ENCODE measurements at places on chromosomes 4 and X.

GRCh38 chr4:38050560-38051350 is 90.6 kb downstream of the PTTG2 start:
- DNase-seq: no peak

- DNase-seq: no peak
Measured at GRCh38 chr4:40800064-40800463, 50.3 kb downstream of the NSUN7 start.

DNA sequence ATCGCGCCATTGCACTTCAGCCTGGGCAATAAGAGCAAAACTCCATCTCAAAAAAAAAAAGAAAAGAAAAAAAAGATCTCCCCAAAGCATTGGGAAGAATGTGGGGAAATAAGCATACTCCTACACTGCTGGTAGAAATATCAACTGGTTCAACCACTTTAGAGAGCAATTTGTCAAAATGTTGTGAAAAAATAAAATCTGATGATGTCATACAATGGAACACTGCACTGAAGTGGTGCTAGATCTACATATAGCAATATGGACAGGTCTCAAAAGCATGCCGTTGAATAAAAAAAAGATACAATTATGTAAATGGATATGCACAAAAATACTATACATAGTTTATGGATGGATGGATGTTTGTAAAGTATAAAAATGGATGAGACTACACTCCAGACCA is 18.3 kb upstream of the HUWE1 start:
- DNase-seq: no peak

DNA sequence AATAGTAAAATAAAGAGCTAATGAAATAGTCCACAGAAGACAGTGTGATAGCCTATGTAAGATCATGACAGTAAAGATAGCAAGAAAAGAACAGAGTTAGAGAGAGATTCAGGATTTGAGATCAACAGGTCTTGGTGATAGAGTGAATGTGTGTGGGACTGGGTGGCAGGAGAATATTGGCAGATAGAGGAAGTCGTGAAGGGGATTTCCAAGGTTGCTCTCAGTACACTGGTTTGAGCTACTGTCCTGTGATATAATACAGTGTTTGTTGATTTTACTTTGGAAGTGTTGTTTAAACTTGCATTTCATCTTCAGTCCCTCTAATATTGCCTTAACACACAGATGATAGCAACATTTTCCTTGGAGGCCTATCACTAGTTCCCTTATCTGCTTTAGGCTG is 44.1 kb downstream of the DTHD1 start:
- no peak for DNase-seq

GRCh38 chrX:103531002-103531401 is 11.7 kb upstream of the RAB40A start:
- no peak for DNase-seq
